ENCODE measurements at places on chromosomes 1 and 21.

- no peak for DNase-seq
Observed at GRCh38 chr1:18513995-18514394, 33.3 kb downstream of the KLHDC7A start.

GRCh38 chr1:54681358-54681757 is 34.3 kb upstream of the TTC4 start:
- no peak for DNase-seq

DNA sequence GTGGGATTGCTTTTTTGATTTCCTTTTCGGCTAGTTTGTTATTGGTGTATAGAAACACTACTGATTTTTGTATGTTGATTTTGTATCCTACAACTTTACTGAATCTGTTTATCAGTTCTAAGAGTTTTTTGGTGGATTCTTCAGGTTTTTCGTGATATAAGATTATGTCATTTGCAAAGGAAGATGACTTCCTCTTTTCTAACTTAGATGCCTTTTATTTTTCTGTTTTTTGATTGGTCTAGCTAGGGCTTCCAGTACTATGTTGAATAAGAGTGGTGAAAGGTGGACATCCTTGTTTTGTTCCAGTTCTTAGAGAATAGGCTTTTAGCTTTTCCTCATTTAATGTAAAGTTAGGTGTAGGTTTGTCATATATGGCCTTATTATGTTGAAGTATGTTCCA is 13.1 kb upstream of the NHLH2 start:
- no peak for DNase-seq

DNA sequence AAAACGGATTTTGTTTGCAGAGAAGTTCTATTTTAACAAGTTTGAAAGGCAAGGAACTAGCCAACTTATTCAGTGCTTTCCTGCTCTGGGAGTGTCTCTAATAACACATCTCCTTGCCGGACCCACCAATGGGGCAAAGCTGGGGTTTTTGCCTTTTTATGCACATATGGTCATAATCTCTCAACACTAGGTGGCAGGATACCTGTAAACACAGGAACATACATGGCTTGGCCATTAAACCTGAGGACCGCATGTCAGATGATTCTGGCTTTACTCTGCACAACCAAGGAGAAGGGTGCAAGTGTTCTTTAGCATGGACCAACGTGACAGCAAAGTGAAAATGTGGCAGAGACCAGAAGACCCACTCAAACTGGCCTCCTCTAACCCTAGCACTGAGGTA is 4.9 kb downstream of the TMEM9 start:
- DNase-seq = no peak

- no peak for DNase-seq
Observed at GRCh38 chr1:44590475-44590874, 83.8 kb downstream of the TMEM53 start.

DNA sequence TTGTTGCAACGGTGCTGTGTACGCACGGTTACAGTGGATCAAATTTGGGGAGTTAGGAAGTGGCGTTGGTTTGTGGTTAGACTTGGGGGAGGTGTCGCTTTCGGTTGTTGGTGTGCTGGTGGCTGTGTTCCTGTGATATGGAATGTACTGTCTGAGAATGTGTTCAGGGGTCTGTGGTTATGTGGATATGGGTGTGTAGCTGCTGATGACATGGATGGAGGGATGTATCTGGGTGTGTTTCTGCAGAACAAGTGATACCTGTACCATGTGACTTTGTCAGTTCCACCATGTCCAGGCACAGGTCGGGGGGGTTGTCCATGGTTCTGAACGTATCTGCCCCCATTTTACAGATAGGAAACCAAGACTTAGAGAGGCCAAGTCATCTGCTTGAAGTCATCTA is 22.7 kb downstream of the PAX7 start:
- DNase-seq = no peak

DNA sequence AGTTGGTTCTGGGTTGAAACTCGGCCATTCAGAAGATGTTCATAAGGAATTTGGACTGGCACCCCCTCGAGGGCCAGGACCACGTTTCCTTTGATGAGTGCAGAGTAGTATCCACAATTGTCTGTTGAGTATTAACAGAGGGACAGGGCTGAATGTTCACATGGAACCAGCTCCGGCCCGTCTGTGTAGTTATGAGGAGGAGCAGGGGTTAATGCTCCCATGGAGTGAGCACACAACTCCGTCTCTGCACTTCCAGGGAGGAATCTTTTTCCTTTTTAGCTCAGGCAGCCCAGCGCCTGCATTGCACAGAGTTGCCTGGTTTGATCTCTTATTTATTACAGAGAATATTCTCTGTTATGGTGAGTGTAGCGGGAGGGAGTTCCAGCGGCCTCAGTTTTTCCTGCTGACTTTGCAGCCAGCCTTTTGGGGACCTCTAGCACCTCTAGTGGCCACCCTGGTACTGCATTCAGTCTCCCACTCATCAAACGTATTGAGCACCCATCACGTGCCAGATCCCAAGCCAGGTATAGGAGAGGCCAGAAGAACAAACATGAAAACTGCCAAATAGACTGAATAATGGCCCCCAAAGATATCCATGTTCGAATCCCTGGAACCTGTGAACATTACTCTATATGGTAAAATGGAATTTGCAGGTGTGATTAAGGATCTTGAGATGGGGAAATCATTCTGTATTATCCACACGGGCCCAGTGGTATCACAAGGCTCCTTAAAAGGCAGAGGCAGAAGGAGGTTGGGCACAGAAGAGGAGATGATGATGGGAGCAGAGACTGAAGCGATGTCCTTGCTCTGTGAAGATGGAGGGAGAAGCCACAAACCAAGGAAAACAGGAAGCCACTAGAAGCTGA is 167.7 kb upstream of the CSF3R start:
- DNase-seq = peak; percentile 9

GRCh38 chr1:147849098-147849895 is 53.3 kb upstream of the GJA8 start:
- peak; percentile 13 for DNase-seq

GRCh38 chr21:20627594-20627993 is 370.6 kb upstream of the NCAM2 start:
- DNase-seq = no peak

DNA sequence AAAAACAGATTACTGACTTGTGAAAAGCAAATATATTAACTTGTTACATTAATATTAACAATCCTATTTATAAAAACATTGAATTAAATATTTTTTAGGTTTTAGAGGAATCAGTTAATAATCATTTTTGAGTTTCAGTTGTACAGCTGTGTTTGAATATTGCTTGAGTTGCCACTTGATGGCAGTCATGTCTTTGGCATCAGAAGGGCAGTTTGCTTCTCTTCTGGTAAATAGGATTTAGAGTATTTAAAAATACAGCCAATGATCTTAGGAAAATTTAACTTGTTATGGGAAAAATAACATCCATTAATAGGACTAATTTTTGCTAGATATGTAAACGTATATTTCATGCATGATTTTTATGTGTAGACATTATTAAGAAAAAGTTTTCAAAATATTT is 234.1 kb downstream of the NCAM2 start:
- no peak for DNase-seq

- DNase-seq = no peak
Observed at GRCh38 chr1:86184426-86184825, 27.9 kb upstream of the COL24A1 start.

Measured in non-pigmented ciliary epithelial cell (primary cell).